ENCODE measurements at places on chromosomes 11 and 22.
A peak's percentile ranks its signal among the peaks of the same experiment; 100 is the strongest.

GRCh38 chr11:122721964-122722266 is 66.4 kb downstream of the UBASH3B start:
- DNase-seq = no peak

GRCh38 chr11:57466680-57467079 is 6.4 kb downstream of the RTN4RL2 start:
- DNase-seq = no peak

DNA sequence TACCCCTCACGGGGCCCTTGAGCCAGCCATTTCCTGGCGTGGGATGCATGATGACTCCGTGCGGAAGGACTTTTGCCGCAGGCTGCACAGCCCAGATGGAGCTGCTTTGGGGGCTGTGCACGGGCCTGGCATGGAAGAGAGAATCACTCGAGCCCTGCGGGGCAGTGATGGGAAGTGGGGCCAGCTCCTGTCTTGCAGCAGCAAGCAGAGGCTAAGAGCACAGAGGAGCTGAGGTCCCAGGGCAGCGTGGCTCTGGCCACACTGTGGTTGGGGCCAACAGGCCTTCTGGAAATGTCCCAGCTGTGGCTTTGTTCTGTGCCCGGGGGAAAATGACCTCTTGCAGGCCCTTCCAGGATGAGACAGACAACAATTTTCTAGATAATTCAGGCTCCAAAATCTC is 92.7 kb upstream of the TIMP3 start:
- DNase-seq = no peak

GRCh38 chr11:8167796-8168195 is 1.0 kb downstream of the RIC3 start:
- no peak for DNase-seq

GRCh38 chr11:93196816-93197379 is 893 bp downstream of the SLC36A4 start:
- no peak for DNase-seq

DNA sequence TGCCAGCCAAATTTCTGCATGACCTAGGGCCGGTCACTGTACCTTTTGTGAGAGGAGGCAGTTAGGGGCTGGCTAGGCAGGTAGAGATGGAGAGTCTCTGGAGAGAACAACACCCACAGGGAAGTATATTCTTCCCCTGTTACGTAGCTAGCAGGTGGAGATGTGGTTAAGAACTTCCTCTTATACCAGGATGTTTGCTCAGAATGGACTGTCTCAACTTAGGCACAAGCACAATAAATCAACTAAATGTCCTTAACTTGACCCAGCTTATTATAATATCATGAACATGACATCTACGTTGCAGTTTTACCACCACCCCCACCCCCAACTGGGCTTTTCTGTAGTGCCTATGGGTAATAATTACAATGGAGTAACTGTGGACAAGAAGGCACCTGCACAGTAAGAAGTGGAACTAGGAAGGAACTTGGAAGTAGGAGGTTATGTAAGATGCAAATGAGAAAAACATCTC is 60.7 kb upstream of the MPEG1 start:
- peak; percentile 53 for DNase-seq

DNA sequence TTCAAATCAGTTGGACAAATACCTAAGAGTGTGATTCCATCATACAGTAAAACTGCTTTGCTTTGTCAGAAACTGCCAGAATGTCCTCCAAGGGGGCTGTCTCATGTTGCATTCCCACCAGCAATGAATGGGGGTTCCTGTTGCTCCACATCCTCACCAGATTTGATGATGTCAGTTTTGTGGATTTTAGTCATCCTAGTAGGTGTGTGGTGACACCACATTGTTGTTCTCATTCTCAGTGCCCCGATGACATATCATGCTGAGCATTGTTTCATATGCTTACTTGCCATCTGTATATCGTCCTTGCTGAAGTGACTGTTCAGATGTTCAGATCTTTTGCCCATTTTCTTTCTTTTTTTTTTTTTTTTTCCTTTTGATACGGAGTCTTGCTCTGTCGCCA is 37.0 kb downstream of the CDPF1 start:
- no peak for DNase-seq

GRCh38 chr22:20245577-20246367 is 22.3 kb downstream of the RTN4R start:
- no peak for DNase-seq

DNA sequence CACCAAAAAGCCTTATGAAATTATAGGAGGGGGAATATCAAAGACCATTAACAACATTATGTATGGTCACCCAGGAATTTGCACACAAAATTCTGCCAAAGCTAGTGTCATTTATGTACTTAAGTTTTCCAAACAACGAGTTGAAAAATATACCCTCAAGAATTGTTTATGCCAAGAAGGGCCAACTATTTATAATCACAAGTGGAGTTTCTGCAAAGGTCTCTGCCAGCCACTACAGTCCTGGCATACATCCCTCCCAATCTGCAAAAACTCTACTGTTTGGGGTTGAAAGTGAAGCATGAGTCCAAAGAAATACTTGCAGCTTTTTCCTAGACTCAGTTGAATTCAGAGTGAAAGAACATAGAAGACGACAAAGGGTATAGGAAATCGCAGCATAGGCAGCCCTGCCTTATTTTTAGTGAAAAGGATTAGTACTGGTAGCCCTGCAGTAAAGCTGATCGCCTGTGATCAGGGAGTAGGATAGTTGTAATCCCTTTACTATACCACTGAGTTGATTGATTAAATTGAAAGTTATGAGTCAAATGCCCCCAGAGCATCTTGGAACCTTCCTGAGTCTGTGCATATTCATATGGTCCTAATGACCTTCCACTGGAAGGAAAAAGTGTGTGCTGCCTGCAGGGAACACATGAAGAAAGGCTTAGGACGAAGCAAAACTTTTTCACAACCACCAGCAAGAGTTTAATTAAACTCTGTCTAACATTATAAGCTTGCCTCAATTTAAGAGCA is 144.0 kb downstream of the SPON1 start:
- DNase-seq = no peak

DNA sequence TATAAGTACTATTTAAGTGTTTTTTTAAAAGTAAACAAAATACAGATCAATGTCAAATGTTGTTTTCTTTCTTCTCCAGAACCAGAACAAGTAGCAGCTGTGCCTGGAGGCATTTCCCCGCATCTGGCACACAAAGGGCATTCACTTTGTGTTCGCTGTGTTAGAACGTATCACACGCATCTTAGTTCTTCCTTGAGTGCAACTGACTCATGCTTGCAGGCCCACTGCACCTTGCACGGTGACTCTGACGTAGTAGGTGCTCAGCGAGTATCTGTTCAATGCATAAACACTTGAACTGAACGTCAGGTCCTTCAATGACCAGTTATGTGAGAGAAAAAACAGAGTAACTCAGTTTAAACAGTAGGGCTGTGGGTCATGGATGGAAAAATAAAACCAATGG is 3.5 kb downstream of the IFT27 start:
- DNase-seq = no peak

- DNase-seq = no peak
Measured at GRCh38 chr11:34332524-34332923, 25.3 kb downstream of the ABTB2 start.

GRCh38 chr11:103051151-103051801 is 40.7 kb downstream of the DCUN1D5 start:
- DNase-seq = no peak

GRCh38 chr11:5541427-5541826 is 6.9 kb downstream of the OR52H1 start:
- DNase-seq = no peak

GRCh38 chr22:33580310-33580709 is 340.0 kb downstream of the LARGE1 start:
- DNase-seq = no peak

DNA sequence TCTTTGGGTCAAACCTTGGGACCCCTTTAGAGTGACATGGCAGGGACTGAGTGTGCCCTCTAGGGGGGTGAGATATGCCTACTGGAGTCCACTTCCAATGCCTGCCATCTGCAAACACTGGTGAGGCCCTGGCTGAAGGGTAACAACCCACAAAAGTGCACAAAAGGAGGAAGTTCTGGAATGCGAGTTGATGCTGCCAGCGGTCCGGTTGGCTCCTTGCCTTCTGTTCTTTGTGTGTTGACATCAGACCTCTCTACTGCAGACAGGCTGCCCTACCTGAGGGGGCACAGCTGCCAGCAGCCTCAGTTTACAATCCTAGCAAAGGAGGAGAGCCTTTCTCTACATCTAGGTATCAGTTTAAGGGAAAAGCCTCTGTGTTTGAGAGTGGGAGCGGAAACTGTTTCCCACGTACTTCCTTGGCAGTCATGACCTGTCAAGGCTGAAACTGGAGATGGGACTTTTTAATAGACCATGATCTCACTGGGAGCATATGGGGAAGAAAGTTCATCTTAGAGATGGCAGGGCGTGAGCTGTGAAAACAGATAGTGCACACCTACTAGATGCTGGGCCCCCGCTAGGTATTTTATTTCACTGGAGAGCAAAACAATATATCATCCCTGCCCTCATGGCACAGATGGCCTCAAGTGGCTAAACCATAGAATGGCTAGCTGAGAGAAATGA is 27.2 kb downstream of the BMAL1 start:
- DNase-seq = no peak

- peak; percentile 14 for DNase-seq
Measured at GRCh38 chr11:85941380-85941973, 86.3 kb downstream of the CCDC83 start.

- no peak for DNase-seq
Measured at GRCh38 chr11:19258641-19259230, 18.0 kb upstream of the E2F8 start.

GRCh38 chr11:123429336-123429735 is 733 bp upstream of the GRAMD1B start:
- no peak for DNase-seq

DNA sequence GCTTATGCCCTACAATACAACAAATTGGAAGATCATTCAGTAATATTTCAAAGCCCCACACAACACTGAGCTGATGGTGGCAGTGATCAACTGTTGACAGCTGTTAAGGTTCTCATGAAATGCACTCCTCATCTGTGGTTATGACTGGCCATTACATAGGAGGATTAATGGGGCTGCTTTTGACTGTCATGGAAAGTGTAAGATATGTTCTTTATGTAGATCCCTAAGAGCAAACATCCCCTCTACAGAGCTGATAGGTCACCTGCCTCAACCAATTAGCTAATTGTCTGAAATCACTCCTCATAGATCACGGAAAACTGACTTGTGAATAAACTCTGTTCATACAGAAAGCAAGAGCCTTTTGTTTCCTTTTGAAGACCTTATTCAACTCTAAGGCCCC is 78.1 kb downstream of the GAB2 start:
- DNase-seq = no peak

DNA sequence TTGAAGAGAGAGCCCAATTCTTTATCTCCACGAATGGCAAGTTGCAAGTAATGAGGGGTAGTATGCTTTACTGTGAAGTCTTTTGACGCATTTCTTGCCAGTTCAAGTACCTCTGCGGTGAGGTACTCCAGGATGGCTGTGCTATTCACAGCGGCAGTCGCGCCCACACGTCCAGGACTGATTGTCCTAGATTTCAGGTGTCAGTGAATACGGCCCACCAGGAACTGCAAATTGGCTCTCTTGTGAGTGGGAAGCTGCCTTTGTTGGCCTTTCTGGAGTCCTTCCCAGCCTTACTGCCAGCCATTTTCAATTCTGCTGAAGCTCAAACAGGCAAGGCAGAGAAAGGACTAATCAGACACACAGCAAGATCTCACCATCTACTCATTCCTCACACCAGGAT is 8.5 kb downstream of the PPFIA1 start:
- DNase-seq = no peak

DNA sequence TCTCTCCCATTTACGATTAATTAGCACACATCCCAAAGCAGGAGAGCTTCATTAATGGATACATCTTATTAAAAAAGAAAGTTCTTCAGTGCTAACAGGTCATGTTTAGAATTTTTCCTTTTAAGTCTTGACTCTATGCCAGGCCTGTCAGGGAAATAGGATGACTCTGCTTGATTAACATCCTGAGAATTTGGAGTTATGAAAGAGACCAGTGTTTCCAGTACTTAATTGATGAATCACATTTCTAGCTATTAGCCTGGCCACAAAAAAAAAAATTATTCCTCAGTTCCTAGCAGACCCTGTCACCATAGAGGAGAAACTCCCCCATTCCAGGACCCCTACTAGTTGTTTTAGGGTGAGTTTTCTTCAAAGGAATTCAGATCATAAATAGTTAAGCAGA is 23.6 kb upstream of the ME3 start:
- DNase-seq = no peak

DNA sequence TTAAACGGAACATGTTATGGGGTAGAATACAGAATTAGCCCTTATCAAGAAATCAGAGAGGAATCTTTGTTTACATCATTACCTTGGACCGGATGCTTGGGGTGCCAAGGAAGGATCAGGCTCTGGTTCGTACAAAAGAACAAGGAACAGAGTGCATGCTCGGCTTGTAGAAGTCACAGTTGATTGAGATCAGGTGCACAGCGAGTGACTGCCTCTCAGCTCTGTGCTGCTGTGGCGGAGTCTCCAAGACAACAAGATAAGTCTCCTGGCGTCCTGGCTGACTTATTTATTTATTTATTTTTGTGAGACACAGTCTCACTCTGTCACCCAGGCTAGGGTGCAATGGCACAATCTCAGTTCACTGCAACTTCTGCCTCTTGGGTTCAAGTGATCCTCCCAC is 31.8 kb downstream of the GLB1L2 start:
- DNase-seq = no peak

DNA sequence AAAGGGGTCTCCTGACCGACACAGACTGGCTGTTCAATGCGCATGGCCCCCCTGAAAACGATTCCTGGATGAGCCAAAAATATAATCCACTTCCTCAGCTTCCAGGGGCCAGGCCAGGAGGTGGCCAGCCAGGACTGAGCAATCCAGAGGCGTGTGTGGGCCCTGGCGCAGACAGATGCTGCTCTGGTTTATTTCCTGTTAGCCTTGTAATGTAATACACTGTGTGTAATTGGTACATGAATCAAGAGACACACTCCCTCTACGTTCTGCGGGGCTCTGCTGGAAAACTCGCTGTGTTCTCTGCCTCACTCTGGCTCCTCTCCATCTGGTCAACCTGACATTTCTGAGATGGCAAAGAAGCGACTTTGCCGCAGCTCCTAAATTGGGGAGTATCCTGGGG is 26.3 kb upstream of the ISX start:
- no peak for DNase-seq

GRCh38 chr11:35139722-35140282 is 831 bp downstream of the CD44 start:
- peak; percentile 27 for DNase-seq

GRCh38 chr11:72038491-72038890 is 39.8 kb downstream of the IL18BP start:
- no peak for DNase-seq
